Bronchial epithelial cell (primary cell): ENCODE measurements at places on chromosomes 11 and 22.

GRCh38 chr11:125123947-125124617 is 12.7 kb upstream of the TMEM218 start:
- peak; percentile 52 for DNase-seq

- DNase-seq = no peak
These were observed 34.8 kb upstream of the SLC22A12 start for GRCh38 chr11:64556044-64556720.

GRCh38 chr22:21727768-21728167 is 7.8 kb downstream of the YPEL1 start:
- no peak for DNase-seq

- no peak for DNase-seq
These were observed 31.4 kb downstream of the LRFN4 start for GRCh38 chr11:66888282-66888681.

DNA sequence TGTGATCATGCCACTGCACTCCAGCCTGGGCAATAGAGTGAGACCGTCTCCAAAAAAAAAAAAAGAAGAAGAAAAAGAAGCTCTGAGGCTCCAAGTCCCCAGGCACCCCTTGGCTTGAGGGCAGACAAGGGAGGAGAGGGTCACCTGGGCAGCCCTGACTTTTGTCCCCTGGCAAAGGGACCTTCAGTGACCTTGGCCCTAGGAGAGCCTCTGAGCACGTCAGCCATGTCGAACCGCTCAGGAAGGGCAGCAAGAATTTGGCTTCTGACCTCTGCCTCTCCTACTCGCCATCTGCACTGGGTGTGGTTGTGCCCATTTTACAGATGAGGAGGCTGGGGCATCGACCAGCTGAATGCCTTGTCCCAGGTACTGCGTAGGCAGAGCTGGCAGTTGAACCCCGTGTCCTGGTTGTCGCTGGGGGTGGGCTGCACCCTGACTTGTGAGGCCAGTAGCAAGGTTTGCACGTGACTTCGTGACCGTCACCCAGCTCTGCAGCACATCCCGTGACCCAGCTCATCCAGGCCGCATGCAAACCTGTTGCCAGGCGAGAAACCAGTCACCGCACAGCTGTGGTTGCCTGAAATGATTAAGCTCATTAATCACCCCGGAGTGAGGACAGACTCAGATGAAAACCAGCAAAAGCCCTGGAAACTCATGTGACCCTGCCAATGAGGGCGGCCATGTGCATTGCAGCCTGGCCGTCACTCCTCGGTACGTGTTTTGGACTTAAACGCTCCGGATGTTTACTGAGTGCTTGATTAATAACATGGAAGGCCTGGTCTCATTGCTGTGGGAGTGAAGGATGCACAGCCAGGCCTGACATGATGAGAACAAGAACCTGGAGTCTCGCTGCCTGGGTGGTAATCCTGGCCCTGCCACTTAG is 47.7 kb upstream of the PPP6R3 start:
- DNase-seq = no peak

DNA sequence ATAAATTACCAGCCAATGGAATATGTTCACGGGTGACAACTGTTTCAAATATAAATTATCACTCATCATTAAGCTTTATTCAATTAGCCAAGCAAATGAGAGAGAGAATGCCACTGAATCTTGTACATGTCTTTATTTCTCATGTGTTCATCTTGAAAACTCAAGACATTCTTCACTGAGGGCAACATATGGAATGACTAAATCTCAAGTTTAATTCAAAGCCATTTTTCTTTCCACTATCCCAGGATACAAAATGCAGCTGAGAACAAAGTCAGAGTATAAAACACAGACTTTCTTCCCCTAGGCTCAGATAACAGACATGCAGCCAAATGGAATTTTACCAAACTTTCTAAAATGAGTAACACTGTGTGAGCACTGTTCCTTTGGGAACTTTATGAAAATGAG is 12.1 kb upstream of the BBOX1 start:
- DNase-seq = no peak

GRCh38 chr11:133889893-133890292 is 44.6 kb upstream of the SPATA19 start:
- no peak for DNase-seq

DNA sequence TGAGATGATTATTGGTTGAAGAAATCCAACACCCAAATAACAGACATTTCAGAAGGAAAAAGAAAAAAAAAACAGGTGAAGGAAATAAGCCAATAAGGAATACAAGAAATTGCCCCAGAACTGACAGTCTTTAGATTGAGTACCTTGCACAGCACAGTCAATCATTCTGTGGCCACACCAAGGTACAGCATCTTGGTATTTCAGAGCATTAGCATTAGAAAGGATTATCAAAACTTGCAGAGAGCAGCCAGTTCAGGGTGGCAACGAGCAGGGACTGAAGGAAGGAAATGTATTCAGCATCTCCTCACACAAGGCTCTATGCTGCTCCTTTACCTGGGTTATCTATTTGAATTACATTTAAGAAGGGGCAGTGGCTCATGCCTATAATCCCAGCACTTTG is 2.1 kb downstream of the ADA2 start:
- DNase-seq = no peak

DNA sequence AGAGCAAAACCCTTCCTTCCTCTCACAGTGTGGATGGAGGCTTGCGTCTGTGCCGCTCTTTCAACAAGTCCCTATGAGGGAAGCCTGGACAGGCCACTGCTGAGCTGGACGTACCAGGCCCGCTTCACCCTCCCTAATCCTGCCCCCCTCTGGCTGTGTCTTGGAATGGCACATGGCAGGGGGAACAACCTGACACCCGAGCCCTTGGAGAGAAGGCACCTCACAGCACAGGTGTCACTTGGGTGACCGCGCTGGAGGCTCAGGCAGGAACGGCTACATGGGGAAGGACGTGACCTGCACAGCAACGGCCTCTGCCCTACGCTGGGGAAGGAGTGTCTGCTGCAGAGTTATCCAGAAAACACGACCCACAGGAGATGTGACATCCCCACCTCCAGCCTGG is 11.0 kb downstream of the CARS1 start:
- DNase-seq = no peak

DNA sequence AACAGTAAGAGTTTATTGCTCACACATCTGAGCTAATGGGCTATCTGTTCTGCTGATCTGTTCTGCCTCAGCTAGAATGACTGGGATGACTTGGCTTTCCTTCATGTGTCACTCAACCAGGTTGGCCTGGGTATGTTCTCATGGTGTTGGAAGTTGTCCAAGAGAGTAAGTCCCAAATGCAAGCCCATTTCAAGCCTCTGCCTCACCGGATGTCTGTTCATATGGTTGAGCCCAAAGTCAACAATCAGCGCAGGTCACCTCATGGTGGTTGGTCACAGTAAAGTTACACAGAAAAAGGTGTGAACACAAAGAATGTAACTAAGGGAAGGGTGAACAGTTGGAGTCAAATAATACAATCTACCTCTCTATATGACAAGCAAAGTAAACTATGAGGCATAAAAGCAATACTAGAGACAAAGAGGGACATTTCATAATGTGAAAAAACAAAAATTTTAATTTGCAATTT is 1.9 kb downstream of the GDPD4 start:
- DNase-seq = peak; percentile 99

- DNase-seq = no peak
These were observed 26.2 kb upstream of the TP53AIP1 start for GRCh38 chr11:128968916-128969315.

DNA sequence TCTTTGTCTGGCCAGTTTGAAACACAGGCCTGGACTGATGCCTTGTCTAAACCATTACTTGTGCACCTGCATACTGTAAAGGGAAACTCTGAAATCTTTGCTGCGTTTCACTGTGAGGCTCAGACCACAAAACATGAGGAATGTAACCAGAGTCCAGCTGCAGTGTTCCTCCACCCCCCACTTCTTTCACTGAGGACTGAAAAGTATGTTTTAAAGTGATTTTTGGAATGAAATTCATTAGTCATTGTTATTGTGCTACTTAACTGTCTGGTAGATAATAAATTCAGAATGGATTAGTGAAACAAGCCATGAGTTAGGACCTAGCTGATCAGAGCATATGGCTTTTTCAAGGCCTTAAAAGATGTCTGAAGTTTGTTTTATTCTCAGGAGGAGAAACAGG is 181.2 kb downstream of the WNT11 start:
- no peak for DNase-seq

DNA sequence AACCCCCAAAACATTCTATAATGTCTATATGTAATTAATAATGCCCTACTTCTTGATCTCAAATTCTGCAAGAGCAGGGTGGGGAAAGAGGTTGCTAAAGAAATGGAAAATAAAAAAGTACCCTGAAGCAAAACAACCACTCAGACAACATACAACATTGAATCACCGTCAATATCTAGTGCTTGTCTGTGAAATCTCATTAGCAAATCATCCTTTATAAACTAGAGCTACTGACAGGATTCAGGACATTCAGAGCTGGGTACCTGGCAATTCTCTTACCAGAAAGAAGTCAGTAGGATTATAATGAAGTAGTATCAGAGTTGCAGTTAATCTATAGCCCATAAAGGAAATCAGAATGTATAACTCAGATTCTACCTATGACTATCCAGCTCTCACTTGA is 143.2 kb downstream of the CADM1 start:
- no peak for DNase-seq

DNA sequence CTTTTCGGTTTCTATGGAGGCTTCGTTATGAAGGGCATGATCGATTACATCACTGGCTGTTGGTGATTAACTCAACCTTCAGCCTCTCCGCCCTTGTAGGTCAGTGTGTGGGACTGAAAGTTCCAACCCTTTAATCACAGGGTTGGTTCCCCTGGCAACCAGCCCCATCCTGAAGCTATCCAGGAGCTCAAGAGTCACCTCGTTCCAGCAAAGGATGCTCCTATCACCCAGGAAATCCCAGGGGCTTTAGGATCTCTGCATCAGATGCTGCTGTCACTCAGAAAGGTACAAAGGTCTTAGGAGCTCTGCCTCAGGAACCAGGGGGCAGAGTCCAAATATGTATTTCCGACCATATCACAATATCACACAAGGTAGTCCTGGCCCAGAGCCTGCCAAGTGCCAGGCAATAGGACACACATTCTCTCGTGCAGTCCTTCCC is 123.5 kb upstream of the PARVA start:
- no peak for DNase-seq

GRCh38 chr11:10349806-10350205 is 44.9 kb downstream of the ADM start:
- DNase-seq = no peak

DNA sequence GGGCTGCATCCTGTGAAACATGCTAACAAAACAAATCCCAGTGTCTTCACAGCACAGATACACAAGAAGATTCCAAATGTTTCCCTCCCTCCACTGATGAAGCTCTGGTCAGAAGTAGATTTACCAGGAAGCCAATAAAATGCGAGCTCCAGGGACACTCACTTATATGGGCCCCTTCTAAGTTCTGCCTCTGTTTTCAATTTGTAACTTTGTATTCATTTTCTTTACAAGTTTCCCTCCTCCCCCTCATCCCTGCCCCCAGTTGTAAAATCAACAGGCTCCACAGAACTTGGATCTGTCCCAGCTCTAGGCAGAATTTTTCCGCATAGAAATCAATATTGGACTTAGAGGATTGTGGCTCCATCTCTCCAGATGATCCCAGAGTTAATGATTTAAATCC is 48.1 kb upstream of the ME3 start:
- no peak for DNase-seq

DNA sequence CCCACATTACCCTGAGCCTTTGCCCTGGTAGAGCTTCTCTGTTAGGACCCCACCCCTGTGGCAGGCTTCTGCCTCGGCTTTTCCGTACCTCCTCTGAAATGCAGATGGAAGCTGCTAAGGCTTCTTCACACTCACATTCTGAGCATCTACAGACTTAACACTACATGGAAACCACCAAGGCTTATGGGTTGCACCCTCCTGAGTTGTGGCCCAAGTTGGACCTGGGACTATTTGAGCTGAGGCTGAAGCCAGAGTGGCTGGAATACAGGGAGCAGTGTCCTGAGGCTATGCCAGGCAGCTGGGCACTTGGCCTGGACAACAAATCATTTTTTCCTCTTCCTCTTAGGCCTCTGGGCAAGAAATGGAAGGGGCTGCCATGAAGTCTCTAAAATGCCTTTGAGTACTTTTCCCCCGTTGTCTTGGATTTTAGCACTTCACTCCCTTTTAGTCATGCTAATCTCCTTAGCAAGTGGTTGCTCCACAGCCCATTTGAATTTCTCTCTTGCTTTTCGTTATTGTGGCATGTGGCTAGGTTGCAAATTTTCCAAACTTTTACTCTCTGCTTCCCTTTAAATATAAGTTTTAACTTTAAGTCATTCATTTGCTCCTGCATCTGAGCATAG is 114.8 kb upstream of the FIBIN start:
- no peak for DNase-seq

DNA sequence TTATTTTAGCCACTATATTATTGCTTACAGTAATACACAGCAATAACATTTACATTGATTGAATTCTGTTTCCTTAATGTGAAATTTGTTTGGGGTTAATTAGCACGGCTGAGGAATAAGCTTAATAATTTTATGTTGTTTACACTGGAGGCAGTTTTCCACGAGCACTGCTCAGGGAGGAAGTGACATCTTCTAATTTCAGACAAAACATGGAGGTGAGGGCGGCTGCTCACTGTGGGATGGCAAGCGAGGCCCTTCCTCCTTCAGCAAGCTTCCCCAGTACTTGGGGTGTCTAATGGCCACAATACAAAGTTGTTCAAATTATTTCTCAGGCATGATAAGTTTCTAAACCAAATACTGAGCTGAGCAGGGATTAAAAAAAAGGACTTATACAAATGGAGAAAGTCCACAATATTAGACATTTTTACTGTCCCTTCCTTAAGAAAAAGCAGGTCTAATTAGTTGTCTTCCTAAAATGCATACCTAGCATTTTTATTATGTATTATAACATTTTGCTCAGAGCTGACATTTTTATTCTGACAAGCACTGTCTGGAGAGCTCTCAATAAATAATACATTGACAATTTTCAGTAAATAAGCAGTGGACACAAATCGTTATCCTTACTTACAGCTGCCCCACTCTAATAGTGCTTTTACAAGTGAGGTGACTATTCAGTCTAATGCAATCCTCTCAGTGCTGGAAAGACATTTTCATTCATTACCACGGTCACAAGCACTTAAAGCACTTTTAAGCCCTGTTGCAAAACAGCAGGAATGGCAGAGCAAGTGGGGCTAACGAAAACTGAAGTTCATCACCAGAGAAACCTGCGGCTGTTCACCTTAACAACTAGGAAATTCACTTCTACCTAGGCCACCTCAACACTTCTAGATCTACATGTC is 56.2 kb downstream of the SOX6 start:
- no peak for DNase-seq
